Stimulated activated CD4-positive, alpha-beta T cell treated with anti-CD3 and anti-CD28 coated beads, TNF-alpha, amount 100 ng/mL, for 1 hour (primary cell): ENCODE measurements at places on chromosomes 4 and X.

DNA sequence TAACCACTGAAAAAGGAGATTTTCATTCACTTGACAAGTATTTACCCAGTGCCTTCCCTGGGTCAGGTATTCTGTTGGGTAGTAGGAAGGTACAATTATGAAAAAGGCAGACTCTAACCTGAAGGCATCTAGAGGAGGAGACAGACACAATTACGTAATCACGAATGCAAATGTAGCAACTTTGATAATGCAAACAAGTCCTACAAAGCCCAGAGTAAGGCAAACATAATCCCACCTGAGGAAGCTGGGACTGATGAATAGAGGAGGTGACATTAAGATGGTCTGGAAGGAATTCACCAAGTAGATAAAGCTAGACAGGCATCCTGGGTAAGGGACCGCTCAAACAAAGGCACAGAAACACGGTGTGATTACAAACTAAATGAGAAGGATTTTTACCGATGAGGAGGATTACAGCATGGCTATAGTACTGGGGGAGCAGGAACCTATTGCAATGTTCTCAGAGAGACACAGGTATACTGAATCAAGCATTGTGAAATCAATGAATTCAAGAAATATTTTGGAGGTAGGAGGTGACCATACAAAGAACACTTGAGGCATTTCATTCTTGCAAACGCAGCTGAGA, 37.1 kb downstream of the TMEM150C start:
- no peak for DNase-seq

- DNase-seq: no peak
Observed at GRCh38 chrX:42089031-42089430, 165.7 kb upstream of the CASK start.

- DNase-seq: no peak
Observed at GRCh38 chrX:38311743-38312142, 15.6 kb downstream of the RPGR start.

DNA sequence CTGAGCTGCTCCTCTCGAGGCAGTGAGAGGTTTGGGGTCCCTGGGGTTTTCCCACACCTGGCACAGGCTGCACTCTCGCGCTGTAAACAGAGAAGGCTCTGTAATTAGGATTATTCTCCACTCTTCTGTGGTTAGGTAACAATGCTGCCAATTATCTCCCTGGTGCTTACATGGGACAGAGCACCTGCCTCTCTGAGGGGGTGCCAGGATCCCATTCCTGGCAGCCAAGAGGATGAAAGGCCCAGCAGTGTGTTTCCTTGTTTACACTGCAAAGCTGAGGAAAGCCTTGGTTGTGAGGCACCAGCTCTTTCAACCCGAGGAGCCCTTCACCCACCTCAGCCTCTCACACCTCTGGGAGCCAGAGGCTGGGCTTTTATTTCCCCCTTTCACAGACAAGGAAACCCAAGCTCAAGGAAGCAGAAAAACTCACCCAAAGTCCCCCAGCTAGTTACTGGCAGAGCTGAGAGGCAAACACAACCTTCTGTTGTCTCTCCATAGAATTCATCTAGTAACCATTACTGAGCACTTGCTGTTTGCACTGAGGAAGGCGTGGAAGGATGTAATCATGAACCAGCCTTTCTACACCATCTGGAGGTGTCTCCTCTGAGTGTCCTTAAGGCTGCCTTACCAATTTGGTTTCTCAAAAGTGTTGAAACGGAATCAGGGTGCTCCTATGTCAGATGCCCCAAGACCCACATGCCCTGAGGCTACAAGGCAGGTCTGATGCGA, 39.7 kb upstream of the PROM1 start:
- DNase-seq: no peak

DNA sequence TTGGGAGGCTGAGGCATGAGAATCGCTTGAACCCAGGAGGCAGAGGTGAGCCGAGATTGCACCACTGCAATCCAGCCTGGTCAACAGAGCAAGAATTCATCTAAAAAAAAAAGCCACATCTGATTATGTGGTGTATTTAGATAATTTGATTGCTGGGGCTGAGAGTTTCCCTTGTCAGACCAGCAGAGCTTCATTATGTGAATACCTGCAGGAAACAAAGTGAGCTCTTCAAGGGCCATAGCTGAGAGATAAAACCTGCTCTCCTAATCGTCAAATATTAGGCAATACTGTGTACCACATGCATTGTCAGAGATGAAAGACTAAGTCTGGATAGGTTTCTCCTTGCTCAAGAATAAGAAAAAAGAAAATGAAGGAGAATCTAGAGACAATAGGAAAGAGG, 800.0 kb upstream of the IGFBP7 start:
- DNase-seq: no peak

DNA sequence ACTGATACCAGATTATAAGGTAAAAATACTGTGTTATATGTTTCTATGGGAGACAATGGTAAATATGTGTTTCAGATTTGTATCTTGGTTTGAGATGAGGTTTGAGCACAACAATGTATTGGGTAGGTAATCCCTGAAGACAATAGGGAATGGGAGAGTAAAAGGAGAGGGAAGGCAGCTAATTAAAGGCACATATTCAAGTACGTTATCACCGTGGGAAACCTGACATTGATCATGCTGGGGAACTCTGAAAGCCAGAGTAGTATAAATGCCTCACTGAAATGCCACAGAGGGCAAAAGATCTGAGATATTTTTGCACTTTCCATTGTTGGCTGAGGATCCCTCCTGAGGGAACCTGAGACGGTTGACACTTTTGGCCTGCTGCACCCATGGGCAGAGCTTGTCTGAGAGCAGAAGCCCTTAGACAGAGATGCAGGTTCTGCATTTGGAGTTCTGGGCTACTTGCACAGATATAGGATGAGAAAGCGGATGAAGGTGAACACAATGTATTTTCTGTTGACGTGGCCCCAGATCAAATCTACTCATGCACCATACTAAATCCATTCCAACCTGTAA, 506.7 kb downstream of the PCDH18 start:
- DNase-seq: no peak

DNA sequence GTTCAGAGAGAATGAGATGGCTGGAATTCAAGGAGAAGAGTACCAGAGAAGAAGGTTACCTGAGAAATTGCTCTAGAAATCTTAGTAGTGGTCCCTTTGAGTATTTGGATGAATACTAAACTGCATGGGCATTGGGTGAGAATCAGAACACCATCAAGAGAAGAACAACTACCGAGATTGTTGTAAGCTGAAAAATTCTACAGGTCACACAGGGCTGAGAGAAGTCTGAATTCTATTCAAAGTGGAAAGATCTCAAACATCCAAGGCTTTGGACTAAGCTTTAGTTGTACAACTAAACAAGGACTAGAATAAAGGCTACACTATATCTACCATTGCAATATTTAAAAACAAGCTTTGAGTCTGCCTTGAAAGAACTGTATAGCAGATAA, 40.8 kb downstream of the LRBA start:
- DNase-seq: no peak

- DNase-seq: no peak
Observed at GRCh38 chr4:43778187-43778915, 670.3 kb downstream of the KCTD8 start.

DNA sequence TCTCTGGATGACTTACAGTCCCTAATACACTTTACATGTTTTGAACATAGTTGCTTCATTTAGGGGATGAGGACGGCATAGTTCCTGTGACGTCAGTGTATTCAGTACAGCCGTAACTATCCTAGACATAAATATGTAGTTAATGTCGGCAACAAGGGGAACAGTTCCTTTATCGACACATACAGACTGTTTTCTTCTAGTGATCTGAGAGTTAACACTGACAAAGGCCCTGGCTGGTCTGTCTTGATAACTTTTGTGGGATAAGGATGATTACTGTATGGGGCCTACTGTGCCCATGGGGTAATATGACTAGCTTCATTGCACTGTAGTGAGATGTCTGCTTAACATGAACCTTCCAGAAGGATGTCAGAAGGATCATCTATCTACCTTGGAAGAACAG, 131.2 kb downstream of the ZNF518B start:
- DNase-seq: no peak

DNA sequence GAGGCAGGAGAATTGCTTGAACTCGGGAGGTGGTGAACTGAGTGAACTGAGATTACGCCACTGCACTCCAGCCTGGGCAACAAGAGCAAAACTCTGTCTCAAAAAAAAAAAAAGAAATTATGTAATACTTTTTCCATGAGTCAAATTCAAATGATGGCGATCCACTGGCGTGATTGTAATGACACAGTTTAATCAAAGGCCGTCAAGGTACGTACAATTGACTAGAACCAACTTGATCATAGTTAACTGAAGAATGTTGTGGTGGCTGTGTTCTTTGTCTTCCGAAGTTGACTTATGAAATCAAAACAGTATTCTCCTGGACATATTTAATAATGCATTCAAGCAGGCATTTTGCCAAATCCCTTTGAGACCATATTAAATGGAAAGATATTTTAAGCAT, 318.6 kb upstream of the FAT1 start:
- no peak for DNase-seq

GRCh38 chr4:105461221-105461620, 12.6 kb downstream of the PPA2 start:
- DNase-seq: no peak

DNA sequence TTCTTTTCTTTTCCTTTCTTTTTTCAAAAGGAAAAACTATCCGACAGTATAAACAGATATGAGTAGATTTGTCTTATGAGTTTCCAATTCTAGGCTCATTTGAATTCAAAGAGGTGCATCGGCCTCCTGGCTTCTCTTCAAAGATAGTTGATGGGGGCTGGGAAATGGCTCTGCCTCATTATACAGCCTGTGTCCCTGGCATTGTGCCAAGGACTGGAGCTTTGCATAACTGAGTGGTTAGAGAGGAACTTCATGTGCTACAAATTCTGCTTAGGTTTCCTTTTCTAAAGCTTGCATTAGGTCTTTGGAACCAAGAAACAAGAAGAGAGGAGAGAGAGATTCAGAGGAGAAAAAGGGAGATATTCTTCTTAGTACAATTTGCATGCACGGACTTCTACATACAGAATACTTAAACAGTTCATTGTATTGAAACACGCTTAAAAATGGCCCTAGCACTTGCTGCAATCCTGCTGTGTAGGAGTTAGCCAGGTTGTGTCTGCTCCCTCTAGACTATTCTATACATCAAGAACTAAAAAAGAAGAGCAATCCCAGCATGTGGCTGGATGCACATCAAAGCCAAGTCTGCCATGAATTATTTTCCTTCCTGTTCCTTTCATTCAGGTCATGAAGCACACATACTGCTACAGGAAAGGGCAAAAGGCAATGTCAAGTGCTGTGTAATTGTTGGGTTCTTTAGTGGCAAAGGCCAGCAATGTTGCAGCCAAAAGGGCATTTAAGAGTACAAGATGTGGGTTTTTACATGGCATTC, 70.9 kb downstream of the INTS12 start:
- DNase-seq: no peak

DNA sequence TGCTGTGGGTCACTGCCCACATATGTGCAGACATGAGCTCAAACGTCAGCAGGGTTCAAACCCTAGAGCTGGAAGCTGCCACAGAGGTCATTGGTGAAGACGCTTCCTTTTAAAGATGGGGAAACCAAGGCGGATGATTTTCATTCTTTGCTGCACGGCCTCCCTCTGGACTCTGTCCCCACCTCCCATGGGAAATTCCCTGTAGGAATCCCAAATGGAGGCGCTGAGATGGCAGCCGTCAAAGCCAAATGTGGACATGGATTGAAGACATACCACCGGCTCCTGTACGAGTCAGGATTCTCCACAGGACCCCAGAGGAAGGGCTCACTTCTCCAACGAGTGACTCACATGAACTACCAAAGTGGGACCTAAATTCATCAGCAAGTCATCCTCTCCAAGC, 286.4 kb downstream of the CRLF2 start:
- no peak for DNase-seq
